Bronchial epithelial cell (primary cell): ENCODE measurements at places on chromosomes 11 and 22. TPM values are rescaled to one million over a fixed set of nuclear protein-coding genes. Genes with fewer than 3 reads are reported as not detected.

LRRC10B gene
- total RNA-seq, result under 0.01 TPM in 1 of 2 replicates, not detected in the other

- peak; percentile 28 for DNase-seq
Observed at GRCh38 chr11:3796801-3797328, 489 bp downstream of the NUP98 start.

- no peak for DNase-seq
Observed at GRCh38 chr11:70468256-70469195, 70.2 kb downstream of the CTTN start.

- DNase-seq, result peak; percentile 94
Observed at GRCh38 chr11:128346804-128347203, 240.6 kb downstream of the ETS1 start.

- DNase-seq, result no peak
Observed at GRCh38 chr22:43014316-43014868, 557 bp downstream of the PACSIN2 start.

GRCh38 chr11:128133501-128133900 lies 453.9 kb downstream of the ETS1 start:
- no peak for DNase-seq

DNA sequence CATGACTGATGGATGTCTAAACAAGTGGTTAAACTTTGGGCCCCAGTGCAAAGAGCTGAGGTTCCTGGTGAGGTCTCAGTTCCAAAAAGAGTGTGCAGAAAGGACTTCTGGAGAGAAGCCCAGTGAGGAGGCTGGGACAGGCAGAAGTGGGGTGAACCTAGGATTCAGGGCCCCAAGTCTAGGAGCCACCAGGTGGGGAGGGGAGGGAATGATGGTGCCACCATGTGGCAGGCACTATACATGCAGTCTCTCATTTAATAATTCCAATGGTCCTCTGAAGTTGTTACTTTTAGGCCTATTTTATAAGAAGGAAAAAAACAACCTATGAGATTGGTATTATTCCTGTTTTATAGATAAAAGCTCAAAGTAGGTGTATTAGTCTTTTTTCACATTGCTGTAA lies 102.0 kb downstream of the INSC start:
- peak; percentile 12 for DNase-seq

- no peak for DNase-seq
Observed at GRCh38 chr22:30582051-30582450, 7.6 kb upstream of the GAL3ST1 start.

DNA sequence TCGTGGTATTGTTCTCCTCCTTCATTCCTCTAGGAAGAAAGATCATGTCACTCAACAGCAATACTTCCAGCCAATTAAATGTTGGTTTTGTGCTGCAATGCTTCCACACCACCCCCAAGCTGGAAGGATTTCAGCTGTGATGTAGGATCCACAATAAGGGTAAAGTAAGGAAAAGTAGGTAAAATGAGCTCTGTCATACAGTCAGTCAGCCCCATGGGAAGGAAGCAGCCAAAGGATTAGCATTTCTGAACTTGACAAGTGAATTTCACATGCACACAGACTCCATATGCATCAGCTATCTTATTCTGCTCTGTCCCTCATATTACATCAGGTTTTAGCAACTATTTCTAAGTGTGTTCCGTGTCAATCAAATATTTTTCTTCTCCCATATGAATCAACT lies 197.9 kb downstream of the TTC28 start:
- DNase-seq, result no peak
